ENCODE measurements at places on chromosomes 3 and 15.

DNA sequence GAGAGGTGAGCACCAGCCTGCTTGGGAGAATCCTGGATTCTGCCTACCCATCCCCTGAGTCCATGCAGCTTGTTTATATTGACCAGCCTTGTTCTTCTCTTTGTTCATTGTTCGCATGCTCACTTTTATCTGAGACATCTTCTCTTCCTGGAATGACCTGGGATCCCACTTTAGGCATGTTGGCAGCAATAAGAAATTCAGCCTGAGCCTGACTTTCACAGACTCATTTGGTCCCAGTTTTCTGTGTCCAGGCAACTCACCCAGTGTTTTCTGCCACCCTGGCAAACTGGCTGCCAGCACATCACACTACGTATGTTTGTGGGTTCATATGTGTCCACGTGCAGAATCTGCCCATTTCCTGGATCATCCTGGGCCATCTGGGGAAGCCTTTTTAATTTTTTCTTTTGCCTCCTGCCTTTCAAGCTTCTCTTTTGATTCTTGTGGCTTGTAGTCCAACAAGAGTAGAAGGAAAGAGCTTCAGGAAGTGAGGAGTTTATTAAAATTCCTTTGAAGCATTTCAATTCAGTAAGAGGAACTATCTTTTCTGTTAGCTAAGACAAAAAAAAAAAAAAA lies 199.9 kb downstream of the FNDC3B start:
- DNase-seq: no peak

GRCh38 chr3:52346623-52347530 lies 30.8 kb downstream of the DNAH1 start:
- no peak for DNase-seq

- DNase-seq: no peak
Measured at GRCh38 chr15:99006904-99007495, 592 bp downstream of the PGPEP1L start.

GRCh38 chr15:66069751-66070150 lies 183.8 kb downstream of the MEGF11 start:
- DNase-seq: no peak

- no peak for DNase-seq
Measured at GRCh38 chr3:16378920-16379319, 113.9 kb downstream of the OXNAD1 start.
